ENCODE measurements at places on chromosomes 5 and 9.

DNA sequence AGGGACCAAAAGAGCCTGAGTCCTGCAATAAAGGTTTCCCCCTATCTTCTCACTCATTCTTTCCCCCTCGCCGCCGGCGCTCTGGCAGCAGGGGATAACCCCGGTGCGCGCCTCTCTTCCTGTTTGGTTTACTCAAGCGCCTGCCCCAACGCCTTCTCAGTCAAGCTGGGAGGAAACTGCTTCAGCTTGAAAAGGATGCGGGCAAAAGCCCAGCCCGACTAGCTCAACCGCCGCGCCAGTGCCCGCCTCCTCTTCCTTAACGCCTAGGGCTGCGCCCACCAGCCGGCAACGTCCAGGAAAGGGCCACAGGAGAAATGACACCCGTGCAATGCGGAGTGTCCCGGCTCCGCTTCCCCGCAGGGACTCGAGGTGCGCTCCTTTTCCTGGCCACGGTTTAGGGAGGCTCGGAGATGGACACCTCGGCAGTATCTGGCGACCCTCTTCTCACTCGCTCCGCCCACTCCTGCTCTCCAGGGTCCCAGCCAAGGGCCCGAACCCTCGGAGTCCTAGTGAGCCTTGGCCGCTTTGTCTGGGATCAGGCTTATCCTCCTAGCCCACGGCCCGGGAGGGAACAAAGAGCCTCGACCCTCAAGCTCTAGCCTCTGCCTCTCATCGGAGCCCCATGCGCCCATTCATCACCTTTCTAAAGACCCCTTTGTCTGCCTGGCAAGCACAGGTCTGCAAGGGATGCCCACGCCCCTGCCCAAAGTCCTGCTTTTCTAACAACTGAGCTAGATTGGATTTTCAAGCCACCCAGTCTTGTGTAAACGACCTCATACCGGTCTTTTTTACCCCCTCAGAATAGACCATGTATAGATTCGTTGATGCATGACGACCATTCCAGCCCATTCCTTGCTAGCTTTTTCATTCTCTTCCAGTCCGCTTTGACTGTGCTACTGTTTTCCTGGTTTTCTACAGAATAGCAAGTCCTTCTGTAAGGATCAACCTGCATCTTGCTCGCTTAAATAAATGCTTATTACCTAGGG, 2.0 kb downstream of the ST8SIA4 start:
- peak; percentile 2 for DNase-seq

DNA sequence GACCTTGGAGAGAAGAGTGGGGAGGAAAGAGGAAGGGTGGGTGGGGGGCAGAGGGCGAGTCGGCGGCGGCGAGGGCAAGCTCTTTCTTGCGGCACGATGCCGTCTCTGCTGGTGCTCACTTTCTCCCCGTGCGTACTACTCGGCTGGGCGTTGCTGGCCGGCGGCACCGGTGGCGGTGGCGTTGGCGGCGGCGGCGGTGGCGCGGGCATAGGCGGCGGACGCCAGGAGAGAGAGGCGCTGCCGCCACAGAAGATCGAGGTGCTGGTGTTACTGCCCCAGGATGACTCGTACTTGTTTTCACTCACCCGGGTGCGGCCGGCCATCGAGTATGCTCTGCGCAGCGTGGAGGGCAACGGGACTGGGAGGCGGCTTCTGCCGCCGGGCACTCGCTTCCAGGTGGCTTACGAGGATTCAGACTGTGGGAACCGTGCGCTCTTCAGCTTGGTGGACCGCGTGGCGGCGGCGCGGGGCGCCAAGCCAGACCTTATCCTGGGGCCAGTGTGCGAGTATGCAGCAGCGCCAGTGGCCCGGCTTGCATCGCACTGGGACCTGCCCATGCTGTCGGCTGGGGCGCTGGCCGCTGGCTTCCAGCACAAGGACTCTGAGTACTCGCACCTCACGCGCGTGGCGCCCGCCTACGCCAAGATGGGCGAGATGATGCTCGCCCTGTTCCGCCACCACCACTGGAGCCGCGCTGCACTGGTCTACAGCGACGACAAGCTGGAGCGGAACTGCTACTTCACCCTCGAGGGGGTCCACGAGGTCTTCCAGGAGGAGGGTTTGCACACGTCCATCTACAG, 760 bp downstream of the NPR3 start:
- no peak for DNase-seq

DNA sequence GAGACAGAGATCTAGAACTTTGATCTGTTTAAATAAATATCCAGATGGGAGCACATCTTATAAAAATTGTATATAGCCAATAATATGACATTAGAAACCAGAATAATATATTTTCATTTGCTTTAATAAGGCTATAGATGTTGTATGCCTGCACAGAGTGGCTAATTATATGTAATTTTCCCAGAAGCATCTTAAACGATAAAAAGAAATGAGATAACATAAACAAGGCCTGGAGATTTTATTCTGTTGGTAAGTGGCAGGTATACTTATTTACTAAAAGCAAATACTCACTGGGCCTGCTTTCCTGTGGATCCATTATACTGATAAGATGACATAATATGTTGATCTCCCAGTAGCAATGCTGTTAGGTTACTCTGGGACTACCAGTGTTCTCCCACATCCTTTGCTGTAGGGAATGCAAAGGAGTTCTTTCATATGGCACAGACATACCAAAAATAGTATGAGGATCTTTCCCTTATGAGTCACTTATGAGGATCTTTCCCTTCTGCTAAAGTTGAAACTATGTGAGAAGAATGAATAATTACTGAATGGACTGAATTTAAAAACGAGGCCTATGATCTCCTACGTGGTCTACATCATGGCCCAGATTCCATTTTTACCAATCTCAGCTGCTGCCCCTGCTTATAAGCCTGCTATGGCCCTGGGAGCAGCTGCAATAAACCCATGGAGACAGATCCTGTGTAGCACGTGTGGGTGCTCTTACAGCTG, 112.1 kb downstream of the NUDT12 start:
- no peak for DNase-seq

DNA sequence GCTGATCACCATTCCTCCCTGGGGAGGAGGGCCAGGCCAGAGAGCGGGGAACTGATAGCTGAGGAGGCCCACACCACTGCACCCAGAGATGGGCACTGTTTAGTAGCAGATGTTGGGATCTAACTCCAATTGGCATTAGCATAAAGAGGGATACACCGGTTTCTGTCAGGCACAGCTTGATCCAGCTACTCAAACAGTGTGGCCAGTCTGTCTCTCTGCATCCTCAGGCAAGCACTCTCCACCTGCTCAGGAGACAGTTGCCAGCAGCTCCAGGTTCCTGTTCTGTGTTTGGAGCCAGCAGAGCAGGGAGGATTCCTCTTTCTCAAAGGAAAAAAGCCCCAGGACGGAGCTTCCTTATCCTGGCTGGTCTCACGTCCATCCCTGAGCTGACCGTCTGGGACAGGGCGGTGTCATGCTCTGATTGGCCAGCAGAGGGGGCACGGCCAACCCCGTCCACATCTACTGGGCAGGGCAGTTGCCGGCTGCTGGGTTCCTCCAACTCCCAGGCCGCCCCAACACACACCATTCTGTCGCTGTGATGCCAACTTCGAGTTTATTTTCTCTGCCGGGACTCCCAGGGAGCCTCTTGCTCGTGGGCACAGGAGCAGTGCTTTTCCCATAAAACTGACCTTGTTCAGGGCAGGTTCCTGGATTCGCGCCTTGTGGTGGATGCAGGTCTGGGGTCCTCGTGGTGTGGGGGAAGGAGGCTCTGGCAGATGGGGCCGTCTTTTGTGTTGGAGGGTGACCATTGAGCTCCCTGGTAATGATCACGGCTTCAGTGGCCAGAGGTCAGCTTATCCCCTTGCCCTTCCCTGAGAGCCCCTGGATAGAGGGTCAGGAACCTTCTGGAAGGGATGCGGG, 47.9 kb downstream of the COL5A1 start:
- no peak for DNase-seq

GRCh38 chr9:135667463-135668001, 4.4 kb downstream of the LCN9 start:
- no peak for DNase-seq

DNA sequence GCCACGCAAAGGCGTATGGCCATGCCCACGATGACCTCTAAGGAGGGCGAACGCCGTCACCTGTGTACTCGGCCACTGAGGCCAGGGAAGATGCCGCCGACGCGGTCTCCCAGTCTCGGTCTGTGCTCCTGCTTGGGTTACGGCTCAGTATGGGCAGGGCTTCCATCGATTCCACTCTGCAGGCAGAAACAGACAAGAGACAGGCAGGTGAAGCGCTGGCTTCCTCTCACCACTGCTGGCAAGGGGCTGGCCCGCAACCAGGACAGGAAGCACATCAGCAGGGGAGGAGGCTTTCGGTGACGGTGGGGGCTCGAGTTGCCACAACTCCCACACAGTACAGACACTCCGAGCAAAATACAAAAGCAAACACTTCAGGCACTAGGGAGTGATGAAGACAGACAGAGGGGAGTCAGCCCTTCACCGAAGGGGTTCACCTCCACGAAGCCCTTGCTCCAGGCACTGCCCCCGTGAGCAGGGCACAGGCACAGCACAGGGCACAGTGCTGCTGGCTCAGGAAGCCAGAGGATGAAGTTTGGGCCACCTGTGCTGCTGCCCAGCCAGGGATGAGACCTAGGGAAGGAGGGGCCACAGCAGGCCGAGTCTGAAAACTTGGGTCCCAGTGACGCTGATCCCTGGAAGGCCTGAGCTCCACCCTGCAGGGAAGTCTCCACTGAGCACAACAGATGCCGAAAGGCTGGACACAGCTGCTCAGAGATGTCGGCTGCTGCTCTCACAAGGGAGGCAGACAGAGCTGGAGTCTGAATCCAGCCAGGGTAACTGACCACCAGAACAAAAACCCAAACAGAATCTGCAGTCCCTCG, 91.3 kb downstream of the CAMSAP1 start:
- DNase-seq, result peak; percentile 30

DNA sequence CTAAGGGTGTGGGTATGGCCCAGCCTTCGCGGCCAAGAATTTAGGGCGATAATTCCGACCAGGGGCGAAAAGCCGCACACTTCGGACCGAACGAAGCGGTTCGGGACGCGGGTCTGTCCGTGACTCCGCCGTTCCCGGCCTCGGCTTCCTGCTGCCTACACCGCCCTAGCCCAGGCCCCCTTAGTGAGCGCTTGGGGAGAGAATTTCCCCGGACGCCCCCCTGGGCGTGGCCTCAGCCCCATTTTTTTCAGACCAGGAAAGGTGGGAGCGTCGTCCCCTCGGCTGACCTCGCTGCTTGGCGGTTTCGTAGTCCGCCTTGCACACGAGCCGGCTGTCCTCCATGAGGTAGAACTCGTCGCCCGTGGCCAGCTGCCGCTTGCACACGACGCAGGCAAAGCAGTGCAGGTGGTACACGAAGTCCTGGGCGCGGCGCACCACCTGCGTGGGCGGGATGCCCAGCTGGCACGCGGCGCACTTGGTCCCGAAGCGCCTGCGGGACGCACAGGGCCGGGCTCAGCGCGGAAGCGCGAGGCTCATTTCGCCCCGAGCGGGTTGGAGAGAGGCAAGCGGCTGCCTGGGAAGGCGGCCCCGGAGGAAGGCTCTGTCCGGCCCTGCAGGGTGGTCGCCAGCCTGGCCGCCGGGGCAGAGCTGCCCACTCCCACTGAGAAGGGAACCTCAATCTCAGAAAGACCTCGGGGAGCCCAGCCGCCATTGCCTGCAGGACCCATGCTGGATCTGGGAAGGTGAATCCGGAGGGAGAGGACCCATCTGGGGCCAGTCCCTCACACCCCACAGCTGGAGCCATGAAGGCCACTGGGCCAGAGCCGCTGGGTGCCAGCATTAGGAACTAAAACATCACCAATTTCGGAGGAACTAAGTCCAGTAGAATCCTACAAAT, 5.3 kb downstream of the LHX3 start:
- DNase-seq, result no peak

DNA sequence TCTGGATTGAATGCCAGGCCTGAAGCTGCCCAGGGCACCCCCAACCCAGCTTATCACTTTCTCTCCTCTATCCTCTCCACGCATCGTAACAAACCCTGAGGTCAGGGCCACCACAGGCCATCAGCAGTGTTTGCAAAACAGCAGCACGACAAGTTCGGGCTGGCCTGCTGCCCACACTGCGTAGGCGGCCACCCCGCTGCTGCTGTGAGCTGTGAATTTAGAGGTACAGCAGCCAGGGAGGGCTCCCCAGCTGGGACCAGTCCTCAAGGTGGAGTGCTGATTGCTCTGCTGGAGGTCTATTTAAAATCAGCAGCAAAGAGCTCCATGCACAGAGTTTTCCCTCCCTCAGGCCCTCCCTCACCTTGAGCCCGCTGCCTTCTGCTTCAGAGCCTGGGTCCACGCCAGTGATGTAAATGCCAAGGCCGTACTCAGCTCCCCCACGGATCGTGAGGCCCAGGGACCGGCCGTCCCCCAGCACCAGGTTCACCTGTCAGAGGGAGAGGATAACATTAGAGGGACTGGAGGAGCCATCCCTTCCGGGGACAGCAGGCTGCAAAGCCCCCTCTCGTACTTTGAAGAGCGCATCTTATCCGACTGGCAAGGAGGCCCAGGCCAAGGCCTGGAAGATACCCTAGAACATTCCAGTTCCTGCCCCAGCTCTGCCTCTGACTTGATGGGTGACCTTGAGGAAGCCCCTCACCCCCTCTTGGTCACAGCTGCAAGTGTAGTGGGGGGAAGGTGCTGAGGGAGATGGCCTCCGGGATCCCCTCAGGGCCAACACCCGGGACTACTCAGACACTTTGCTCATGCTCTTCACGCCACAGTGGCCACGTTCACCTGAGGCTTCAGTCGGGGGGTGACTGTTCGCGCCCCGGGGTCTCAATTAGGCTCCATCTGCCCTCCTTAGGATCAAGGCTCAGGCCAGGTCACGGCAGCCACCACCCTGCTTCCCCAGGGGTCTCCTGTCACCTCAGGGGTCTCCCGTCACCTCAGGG, 39.1 kb downstream of the WHRN start:
- peak; percentile 77 for DNase-seq

GRCh38 chr5:567664-568060, 43.4 kb upstream of the SLC9A3 start:
- no peak for DNase-seq

DNA sequence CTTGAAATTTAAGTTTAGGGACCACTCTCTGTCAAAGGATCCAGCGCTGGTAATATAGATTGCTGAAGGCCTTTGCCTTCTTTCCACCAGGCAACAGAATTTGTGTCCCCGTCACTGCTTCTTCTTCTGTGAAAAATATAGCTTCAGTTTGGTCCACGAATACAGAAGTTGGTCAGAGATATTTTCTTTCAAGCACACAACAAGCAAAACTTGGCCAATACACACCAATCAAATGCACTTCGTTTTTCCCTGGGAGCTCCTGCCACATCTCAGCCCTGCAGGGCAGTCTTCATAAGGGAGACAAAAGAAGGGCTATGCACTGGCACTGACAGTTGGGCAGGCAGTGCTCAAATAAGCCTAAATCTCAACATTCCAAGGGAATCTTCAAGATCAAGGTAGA, 22.9 kb downstream of the HAVCR2 start:
- no peak for DNase-seq

DNA sequence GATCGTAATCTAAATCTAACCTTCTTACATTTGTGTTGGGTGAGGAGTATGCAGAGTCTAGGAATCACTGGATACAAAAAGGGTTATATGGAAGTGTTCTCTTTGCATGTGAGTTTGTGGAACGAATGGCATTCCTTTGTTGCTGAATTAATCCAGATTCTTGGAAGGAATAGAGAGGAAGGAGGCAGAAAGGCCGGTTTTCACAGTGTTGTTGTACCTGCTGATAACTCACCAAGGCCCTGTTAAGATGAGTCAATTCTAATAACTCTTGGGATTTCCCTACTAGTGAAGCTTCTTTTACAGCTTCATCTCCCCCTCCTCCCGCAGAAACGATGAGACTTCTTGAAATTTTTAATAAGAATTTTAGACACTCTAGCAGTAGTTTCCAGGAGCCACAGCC, 84.0 kb downstream of the ZSWIM6 start:
- no peak for DNase-seq

Measured in NCI-H2081 (cell line).